ENCODE measurements at places on chromosomes 7 and 10.

- DNase-seq = no peak
Measured at GRCh38 chr7:104208421-104208780, 588 bp upstream of the ORC5 start.

DNA sequence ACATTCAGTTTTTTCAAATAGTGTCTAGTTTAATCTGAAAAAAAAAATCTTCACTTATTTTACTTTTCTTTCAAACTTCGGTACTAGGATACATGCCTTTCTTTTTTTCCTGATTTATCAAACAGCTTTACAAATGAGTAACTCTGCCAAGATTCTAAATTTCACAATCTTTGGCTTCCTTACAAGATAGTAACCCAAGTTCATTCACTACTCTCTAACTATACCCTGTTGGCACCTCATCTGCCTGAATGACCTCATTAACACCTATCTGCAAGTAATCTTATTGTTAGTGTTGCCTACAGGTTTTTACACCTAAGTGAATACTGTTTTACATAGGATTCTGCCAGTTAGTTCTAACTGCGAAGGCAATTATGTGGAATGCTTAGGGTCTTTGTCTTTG is 159.8 kb downstream of the FOXP2 start:
- no peak for DNase-seq

GRCh38 chr10:103651783-103652476 is 158.4 kb downstream of the NEURL1 start:
- no peak for DNase-seq

DNA sequence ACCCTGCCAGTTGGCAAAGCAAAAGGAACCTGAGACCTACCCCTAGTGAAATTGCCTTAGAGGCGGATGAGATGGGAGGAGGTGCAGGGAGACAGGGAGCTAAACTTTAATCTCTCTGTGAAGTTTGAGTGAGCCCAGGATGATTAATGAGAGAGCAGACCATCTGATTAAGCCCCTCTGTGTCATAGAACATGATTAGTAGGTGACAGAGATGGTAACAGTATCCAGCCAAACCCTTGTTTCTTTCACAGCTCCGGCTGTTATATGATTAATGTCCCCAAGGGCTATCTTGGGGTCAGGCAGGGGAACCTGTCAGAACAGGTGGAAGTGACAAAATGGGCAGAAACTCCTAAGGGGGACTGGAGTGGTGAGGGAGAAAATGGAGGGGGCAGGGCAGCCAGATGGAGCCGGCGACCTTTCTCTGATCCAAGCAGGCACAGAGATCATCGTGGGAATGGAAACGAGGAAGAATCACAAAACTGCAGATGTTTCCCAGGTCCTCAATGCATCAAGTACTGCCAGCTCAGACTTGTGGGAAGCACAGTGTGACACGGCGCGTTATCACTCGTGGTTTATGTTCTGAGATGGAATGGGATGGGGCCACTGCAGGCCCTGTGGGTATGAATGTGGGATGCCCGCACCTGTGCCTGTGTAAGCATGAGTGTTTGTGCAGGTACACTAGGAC is 684.2 kb downstream of the LRMDA start:
- DNase-seq = no peak

GRCh38 chr7:98091061-98091460 is 15.6 kb upstream of the LMTK2 start:
- DNase-seq = no peak

Measured in AG09319 (cell line).